ENCODE measurements at places on chromosomes 2 and 18.

DNA sequence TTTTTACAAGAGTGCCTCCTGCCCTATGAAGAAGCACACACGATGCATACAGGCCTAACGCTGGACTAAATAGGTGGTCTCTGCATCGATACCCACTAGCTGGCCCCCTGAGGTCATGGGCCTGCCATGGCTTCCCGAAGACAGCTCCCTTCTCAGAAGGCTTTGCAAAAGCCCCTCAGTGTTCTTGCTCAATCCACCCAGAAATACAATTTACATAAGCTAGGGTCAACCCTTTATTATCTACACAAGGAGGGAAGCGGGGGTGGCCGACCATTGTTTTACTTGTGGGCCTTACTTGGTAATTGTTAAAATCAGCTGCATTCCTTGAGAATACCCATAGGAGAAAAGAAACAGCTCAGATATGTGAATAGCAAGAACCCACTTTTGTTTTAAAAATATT is 28.5 kb downstream of the UXS1 start:
- DNase-seq: no peak

DNA sequence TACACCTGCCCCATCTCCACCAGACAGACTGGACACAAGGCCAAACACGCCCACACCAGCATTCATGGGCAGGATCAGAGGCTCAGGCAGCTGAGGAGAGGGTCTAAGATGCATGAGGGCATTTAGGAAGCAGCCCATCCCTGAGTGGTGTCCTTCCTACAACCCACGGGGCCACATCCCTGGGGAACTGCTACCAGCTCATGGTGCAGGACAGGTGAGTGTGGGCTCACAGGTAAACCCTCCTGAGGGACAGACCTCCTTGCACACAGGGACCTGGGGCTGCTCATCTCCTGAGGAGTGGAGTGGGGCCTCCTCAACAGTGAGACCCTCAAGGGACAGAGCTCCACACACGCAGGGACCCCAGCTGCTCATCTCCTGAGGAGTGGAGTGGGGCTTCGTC is 14.6 kb downstream of the PARD6G start:
- DNase-seq: no peak

GRCh38 chr2:12074126-12074844 is 327.9 kb downstream of the LPIN1 start:
- no peak for DNase-seq

DNA sequence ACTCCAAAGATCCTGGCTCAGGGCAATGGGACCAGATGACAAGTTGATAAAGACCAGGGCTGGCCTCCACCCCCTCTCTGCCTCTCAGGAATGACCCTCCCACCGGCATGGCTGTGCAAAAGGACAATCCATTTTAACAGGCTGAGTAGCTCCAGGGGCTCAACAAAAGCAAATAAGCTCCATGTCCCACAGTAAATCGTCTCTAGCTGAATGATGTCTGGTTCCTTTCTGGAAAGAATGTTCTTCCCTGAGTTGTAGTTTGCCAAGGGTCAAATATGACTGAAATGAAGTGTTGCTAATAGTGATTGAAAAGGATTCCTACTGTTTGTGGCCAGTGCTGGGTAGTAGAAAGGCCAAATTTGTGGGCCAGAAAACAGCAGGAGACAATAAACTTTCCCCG is 434.4 kb upstream of the ETAA1 start:
- DNase-seq: no peak

DNA sequence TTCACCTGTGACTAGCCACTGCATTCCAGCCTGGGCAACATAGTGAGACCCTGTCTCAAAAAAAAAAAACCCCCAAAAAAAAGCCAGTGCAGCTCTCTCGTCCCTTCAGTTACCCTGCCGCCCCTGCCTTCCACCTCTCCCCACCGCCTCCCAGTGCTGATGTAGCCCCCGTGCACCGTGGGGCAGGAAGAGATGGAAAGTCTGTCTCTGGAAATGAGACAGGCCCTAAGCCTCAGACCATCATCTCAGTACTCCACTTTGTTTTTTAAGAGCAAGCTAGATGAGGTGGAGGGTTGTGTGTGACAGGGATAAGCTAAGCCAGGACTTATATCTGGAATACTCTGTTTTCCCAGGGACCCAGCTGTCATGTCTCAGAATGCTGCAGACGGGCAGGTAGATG is 32.0 kb downstream of the MERTK start:
- no peak for DNase-seq

DNA sequence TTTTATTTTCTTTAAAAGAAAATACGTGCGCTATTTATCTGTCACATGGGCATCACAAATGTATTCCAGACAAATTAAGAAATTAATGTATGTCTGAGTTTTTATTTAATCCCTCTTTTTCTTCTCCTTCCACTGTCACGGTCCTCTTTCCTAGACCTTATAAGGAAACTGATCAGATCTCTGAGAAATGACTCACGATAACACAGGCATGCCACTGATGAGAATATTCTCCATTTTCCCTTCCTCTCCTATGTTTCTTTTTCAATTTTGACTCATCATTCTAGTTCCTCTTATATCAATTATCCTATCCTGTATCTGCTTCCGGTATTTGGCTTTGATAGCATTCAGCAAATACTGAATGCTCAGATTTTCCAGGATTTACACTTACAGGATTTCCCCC is 121.8 kb downstream of the DSC3 start:
- no peak for DNase-seq

DNA sequence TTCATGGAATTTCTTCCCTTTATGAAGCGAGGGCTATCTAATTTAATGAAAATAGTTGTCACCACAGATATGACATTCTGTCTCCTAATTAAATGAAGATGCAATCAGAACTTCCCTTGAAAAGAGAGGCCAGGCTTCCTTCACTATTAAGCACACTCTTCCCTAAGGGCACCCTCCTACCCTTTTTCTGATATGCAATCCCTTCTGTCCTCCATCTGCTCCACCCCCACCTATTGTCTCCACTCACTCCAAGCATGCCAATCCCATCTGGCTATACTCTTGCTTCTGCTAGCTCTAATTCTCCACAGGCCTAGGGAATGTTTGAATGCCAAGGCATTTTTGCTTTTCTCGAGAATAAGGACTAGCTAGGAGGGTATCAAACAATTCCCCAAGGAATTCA is 818.4 kb upstream of the FSHR start:
- DNase-seq: no peak

DNA sequence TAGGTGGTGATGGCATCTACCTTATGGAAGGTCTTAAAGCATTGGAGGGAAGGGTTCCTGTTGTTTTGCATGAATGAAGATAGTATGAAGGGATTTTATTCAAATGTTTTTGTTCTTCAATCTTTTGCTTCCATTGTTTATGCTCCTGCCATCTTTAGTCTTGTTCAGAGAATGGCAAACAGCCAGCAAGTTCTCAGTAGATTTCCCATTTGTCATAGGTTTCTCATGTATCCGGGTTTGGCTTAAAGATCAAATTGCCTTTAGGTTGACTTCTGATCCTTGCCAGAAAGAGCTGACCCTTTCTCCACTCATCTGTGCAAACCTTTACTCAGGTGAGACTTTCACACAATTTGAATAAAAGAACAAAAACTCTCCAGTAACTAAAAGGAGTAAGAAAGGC is 44.2 kb upstream of the STAT4 start:
- DNase-seq: no peak

DNA sequence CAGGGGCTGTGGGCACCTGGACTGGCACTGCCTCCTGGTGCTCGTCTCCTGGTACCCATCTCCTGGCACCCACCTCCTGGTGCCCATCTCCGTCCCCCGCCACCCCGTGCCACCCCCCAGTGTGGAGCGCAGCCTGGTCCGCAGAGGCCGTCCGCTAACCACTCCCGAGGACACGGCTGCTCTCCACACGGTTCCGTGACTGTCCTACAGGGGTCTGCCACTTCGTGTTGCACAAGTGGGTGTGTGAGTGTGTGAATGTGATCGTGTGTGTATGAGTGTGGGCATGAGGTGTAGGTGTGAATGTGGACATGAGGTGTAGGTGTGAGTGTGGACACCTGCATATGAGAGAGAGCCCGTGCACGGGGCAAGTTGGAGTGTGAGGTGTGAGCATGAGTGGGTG is 119.4 kb upstream of the HS6ST1 start:
- no peak for DNase-seq

- DNase-seq: no peak
Measured at GRCh38 chr2:165793161-165793778, 777 bp downstream of the GALNT3 start.

DNA sequence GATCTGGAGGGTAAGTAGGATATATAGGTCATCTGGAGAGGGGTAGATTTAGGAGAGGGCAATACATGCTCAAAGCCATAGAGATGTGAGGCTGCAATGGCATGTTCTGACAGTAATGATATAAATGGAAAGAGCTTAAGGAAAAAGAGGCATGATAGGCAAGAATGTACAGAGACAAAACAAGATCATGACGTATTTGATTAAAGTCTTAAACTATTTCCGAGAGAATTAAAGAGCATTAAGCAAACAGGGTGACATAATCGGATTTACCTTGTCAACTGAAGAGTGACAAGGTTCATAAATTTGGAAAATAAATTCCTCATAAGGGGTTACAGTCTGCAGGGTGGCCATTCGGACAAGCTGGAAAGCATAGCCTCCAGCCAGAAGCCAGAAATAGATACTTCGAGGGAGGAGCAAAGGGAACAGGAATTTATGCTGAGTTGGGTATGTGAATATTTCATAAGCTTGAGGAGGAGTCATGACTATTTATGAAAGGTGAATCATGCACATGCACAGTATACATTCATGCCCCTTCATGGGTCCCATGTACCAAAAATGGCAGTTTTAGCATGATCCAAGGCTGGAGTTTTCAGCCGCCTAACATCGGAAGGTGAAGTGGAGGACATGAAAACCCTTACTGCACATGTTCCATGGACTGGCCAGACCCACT is 396.2 kb upstream of the VWC2L start:
- DNase-seq: no peak

- no peak for DNase-seq
Measured at GRCh38 chr18:27715751-27716150, 461.2 kb downstream of the CDH2 start.

DNA sequence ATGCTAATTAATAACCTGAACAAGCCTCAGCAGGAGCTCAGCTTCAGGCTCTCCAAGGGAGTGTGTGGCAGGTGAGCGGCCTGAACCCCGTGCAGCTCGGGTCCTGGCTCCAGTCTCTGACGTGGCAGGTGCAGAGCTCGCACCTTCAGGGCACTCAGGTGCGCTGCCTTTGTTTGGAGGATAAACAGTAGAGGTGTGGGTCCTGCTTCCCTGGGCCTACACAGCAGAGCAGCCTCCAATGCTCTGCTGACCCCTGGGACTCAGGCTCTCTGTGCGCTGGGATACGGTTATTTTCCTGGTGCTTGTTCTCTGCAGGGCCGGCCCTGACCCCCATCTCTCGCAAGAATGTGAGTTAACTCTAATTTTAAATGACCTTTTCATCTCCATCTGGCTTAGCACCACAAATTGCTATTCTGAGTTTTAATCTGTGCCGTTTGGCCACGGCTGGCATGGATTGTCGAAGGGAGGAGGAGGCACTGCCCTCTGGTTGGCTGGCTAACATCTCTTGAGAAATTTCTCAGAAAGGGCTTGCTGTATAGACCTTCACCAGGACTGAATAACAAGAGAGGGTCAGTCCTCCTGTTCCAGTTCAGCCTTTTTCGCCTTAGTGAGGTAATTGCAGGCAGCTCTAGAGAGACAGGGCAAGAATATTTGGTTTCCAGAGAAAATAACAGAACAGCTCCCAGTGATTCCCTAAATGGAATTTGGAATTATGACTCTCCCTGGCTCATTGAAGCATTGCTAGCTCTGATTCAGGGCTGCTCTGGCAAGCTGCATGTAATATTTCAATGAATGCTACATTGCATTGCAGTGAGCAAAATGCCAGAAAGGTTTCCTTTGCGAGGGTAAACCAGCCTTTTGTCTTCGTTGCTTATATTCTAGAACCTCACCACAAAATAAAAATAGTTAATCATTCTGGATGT is 161.8 kb downstream of the DCDC2C start:
- DNase-seq: no peak

GRCh38 chr18:63241760-63242159 is 77.8 kb downstream of the BCL2 start:
- no peak for DNase-seq

DNA sequence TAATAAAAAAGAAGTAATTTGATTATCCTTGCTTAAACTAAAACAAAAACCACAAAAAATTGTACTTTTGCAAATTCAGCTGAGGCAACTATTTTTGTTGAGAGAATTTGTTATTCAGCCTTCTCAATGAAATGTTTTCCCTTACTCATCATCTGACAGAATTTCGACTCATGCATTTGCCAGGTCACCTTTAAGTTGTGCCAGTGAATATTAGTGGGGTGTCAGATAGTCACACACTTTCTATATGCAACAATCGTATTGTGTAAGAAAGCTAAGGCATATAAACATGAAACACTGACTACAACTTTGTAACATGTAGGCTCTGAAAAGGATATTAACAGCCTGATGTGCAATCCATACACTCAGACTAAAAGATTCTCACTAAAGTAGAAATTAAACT is 1653.1 kb upstream of the SLC39A10 start:
- no peak for DNase-seq

DNA sequence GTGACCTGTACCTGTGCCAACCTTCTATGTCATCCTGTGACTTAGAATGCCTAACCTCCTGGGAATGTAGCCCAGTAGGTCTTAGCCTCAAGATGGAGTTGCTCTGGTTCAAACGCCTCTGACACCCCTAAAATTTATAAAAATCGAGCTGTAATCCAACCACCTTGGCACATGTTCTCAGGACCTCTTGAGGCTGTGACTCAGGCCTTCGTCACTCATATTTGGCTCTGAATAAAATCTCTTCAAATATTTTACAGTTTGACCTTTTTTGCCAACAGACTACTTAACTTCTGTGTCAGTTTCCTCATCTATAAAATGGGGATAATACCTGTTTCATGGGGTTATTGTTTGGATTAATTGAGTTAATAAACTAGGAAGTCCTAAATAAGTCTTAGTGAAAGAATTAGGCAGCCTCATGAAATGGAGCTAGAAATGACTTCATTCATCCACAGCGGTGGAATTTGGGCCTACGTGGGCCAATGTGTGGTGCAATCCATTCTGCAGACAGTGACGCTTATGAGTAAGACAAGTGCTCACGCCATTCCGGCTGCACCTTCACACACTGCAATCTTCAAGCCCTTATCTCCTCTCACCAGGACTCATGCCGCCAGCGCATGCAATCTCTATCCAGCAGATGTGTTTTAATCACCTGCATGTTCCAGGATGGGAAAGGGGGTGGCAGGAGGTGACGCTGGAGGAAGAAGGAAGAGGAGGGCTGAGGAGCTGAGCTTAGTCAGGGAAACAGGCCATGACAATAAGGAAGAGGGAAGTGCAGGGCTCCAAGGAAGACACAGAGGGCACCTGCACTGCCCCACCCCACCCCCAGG is 2.0 kb upstream of the UBE2F start:
- no peak for DNase-seq

GRCh38 chr18:59051470-59052165 is 88.1 kb upstream of the SEC11C start:
- no peak for DNase-seq

DNA sequence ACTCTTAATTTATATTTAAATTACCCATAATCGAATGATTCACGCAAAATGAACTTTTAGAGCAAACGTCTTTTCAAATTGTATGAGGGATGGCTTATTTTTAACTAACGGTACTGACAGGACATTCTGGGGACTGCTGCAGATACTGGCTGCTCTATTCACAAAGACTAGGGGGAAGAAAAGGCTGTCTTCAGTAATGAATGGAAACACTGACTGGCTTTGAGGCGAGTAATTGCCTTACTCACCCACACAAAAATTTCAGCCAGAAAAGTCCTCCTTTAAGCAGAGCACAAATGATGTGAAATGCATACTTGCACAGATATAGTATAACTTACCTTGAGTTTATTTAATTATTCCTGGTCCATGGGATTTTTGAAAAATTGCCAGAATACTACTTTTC is 852.6 kb downstream of the DPP10 start:
- no peak for DNase-seq
